ENCODE measurements at places on chromosomes 2 and 18. TPM values are rescaled to one million over a fixed set of nuclear protein-coding genes. Genes with fewer than 3 reads are reported as not detected.

MC4R gene
- not detected for total RNA-seq

MAB21L4 gene
- total RNA-seq, result 11.8 TPM

LYPD6 gene
- 4.0 TPM for total RNA-seq

DNA sequence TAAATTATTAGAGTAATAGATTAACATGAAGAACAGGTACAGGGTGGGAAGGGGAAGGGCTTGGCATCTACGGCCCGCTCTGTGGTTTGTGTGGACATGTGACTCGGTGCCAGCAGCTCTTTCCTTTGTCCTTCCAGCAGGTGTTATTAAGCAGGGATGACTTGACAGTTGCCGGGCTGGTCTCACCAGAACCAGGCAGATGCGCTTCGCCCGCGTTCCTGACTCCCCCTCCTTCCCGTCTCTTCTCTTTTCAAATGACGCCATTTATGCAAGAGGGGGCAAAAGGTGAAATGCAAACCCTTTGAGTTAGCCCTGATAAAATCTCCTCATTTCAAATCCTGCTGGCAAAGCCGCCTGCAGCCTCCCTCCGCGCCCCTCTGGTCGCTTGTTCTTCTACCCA, 38.9 kb upstream of the MGAT4A start:
- DNase-seq, result no peak

DNA sequence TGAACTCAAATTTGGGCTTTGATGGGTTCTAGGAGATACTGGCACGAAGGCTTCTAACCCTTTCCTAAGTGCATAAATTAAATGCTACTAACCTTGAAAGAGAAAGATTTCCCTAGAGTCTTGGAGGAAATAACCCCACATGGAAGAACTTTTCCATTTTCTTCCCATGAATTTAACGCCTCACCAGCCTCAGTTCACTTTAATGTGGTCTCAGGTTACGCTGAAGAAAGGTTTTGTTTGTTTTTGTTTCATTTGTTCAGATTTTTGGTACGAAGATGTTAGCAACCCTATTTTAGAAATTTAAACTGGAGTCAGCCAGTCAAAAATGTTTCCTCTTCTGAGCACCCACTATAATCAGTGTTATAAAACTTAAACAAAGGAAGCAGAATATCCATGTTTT, 30.7 kb downstream of the METTL4 start:
- DNase-seq, result no peak

- DNase-seq, result no peak
Measured at GRCh38 chr2:115481842-115482241, 1039.4 kb downstream of the DPP10 start.
